ENCODE measurements at places on chromosomes 7 and 10.

DNA sequence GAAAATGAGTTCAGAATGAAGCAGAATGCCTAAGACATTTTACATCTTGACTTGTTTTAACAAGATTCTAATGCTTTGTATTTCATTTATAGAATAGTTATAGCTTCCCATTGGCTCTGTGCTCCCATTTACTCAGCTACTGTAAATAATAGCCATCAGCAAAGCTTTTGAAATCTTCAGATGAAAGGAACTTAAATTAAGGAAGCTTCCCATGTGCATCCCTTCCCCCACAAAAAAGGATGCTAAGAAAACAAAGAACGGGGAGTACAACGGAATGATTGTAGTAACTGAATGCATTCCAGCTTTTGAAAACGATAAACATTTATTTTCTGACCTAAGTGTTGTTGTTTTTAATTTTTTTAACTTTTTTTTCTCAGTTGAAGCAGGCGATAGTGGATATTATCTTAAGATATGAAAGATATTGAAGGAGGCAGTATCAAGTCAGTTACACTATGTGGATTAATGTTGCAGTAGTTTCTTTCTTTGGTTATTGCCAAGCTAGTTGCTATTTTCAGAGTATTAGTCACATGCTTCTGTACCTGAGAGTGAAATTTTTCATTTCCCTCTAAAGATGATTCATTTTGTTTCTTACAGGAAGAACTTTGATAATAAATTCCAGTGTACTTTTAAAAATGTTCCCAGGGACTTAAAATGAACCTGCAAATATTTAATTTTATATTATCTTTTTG lies 129.2 kb downstream of the KCND2 start:
- DNase-seq, result no peak

DNA sequence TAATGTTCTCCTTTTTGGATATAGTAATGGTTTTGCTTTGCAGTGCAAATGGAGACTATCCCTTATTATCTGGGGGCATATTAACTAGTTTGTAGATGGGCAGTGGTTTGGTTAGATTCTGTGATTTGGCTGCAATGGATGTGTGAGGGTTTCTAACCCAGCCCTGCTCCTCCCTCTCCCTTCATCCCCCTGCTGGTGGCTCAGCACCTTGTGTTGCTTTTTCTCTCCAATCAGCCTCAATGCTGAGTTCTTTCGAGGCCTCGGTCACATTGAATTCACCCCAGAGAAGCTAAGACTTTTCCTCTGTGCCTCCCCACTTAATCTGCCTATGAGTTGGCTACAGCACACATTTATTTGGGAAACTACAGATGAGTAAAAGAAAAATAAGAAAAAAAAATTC lies 120.0 kb downstream of the MALRD1 start:
- DNase-seq, result no peak

DNA sequence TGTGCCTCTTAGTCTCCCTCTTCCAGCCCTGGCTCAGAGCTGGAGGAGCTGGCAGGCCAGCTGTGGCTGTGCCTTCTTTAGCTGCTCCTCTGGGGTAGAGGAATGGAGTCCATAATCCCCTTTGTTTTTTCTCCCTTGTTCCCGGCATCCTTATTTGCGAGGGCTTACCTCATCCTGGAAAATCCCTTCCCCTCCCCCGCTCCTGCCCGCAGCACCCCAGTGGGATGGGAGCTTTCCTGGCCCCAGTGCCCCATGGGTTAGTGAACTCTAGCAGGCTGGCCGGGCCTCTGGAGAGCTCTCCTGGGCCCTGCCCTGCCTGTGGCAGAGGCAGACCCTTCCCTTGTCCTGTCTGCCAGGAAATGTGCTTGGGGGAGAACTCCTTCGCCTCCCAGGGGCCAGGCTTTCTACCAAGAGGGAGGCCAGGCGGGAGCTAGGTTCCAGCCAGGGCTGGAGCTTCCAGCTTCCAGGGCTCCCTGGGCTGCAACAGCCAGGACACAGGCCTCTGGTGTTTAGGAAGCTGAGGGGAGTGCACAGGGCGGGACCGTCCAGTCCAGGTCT lies 16.5 kb upstream of the TRIM8 start:
- DNase-seq, result peak; percentile 61

DNA sequence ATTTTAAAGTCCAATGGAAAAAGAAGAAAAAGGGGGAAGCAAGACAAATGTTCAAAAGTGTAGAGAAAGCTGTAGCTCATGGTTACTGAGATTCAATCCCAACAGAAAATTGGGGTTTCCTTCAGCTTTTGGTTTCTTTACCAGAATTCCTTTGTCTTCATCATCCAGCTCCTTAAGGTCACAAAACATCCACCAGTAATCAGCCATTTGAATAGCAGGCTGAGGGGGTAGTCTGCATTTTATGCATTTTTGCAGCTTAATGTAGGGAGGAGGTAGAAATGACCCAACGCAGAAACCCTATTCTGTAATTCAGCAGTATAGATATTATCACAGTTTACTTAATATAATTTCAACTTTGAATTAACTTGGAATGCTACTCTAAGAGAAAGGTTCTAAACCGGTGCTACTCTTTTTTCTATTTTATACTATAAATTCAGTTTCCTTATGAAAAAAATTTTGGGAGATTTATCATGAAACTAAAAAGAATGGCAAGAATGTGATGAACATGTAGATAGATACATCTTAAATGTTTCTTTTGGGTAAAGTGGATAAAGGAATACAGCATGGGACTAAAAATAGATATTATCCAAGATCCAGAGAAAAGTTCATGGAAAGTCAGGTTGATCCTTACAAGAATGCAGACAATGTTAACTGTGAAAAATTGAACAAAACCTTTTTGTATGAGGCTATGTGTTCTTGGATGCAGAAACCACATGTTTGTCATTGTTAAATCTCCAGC lies 596.9 kb downstream of the PHTF2 start:
- DNase-seq, result no peak

- no peak for DNase-seq
Measured at GRCh38 chr10:116995648-116996047, 9.3 kb downstream of the SHTN1 start.

GRCh38 chr7:69659983-69660382 lies 61.7 kb downstream of the AUTS2 start:
- no peak for DNase-seq

DNA sequence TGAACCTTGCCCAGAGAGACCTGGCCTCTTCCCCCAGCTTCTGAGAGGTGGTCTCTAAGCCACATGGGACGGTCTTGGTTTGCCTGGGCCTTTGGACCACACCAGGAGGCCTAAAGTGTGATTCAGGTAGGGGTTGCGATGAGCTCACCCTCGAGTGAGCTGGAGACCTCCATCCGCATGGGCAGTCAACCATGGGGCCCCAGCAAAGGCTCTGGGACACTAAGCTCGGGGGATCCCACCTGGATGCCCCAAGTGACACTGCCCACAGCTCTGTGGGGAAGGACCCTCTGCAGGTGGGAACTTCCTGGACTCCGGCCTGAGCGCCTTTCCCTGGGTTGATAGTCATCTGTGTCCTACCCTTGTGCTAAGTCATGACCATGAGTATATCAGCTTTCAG lies 57.1 kb upstream of the FAM20C start:
- no peak for DNase-seq

GRCh38 chr10:117892681-117893220 lies 154.0 kb downstream of the RAB11FIP2 start:
- DNase-seq, result no peak
